ENCODE measurements at places on chromosomes 1 and 21.

DNA sequence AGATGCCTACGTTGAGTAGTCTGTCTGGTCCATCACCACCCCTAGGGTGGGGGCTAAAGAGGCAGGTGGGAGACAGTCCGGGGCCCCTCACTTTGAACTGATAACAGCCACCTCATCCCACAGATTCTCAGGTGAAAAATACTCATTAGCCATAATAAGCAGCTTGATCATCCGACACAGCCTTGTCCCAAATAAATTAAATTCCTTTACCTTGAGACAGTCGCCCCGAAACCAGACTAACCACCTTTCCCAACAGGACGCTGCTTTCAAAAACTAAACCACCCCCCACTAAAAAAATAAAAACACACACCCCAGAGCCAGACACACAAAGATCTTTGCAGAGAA lies 103.3 kb downstream of the CASZ1 start:
- DNase-seq = no peak

DNA sequence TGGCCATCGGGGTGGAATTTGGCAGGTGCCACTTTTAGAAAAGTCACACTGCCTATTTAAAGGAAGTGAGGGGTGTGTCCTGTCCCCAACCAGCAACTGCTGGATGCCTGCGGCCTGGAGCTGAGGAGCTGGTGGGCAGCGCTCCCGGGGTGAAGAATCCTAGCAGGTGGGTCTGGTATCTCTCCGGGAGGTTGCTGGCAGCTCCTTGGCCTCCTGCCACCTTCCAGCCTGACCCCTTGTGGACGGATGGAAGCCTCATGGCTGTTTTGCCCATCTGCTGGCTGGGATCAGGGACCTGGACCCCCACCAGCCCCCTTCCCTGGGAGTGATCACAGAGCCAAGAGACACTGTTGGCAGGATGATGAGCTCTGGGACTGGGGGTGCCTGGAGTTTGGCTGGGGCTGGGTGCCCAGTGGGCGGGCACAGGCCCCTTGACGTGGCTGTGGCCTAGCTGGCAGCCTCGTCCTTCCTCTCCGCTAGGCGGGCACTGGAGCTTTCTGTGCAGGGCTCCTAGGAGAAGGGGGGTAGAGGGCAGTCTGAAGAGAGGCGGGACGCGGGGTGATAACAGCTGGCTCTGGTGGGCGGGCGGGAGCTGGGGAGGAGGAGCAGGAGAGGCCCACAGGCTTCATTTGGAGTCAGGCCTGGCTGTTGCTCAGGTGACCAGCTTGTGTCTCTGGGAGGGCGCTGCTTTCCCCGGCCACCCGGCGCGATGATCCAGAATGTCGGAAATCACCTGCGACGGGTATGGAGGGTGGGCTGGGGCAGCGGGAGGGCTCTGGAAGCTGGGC lies at the start of gene ACOT11:
TSS of gene ACOT11 (plus strand) at position 628 of the 788 bp plus-strand sequence. CDS start at position 710, 82 bp downstream.
- peak; percentile 96 for DNase-seq

GRCh38 chr1:222171005-222171404 lies 376.9 kb downstream of the HHIPL2 start:
- peak; percentile 62 for DNase-seq

DNA sequence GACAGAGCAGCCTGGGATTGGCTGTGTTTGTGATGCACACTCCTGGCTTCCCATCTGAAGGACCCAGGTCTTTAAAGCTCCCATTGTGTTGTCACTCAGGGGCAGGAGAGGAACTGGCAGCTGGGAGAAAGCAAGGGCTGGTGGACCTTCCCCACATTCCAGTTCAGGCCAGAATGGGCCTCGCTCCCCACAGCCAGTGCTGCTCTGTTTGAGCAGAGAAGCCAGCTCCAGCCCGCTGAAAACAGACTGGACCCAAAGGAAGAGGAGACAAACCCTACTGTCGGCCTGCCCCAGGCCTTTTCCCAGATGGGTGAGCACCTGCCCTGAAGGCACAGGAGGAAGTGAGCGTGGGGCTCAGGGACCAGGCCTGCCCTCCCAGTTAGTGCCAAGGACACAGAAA lies 499.4 kb downstream of the NPHP4 start:
- no peak for DNase-seq

- no peak for DNase-seq
Measured at GRCh38 chr1:67847466-67847865, 14.2 kb upstream of the GNG12 start.

DNA sequence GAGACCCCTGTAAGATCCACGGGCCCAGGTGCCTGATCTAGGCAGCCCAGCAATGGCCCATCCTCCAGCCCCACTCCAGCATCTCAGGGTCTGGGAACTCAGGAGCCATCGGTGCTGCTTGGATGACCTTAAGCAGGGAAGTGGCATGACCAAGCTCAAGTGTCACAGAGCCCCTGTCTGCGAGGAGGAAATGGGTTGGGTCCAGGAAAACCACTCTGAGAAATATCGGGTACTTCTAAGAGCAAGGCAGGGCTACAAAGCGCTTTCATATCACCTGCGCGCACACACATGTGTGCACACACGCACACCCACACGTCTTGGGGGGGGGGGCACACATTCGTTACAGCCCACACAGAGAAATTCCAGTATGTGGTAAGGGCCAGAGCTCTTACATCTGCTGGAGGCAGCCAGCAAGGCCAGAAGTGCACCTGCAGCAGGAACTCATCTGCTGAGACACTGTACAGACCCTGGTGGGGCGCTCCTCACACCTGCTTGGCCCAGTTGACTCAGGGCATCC lies 32.6 kb upstream of the SPOCD1 start:
- no peak for DNase-seq

DNA sequence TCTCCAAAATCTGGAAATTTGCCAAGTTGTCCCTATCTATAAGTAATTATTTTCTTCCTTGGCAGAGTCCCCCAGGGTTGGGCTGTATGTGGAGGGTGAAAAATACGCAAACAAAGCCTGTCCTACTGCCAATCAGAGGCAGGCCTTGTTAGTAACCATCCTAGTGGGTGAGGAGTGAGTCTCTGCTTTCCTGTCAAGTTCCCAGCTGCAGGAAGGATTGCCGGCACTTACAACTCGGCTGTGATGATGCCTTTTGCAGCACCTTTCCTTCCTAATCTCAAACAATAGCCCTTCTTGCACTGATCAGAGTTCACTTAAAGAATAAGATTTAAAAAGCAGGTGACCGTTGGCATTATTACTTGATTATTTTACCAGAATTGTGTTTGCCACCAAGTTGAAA lies 31.3 kb upstream of the FGGY start:
- no peak for DNase-seq

- DNase-seq = no peak
Measured at GRCh38 chr1:52204696-52205095, 62.8 kb downstream of the ZFYVE9 start.

GRCh38 chr1:179785031-179785431 lies 41.9 kb downstream of the FAM163A start:
- no peak for DNase-seq

DNA sequence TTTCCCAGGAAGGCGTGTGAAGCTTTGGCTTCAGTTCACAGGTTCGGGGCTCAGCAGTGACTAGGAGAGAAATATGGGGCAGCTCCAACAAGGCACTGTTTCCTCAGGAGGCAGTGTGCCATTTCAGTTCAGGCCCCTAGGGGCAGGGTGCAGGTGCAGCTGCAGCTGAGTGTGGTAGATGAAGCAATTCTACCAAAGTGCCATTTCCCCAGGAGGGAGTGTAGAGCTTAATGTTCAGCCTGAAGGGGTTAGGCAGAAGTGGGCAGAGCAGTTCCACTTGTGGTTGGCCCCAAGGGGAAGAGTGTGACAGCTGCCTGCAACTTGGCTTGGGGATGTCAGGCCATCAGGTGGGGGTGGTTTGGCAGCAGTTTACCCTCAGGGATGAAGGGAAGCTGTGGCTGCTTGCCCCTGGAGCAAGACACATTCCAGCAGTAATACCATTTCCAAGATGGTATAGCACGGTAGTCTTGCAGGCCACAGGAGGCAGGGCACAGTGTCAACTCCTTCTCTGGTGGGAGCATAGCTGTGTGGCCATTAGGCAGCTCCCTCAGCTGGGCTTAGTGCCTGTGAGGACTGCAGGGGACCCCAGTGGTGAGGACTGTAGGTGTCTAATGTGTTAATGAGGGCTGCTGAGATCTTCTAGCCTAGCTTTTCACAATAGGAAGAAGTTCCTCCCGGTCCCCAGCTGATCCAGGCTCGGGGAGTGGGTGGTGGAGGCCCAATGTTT lies 34.7 kb downstream of the RGSL1 start:
- DNase-seq = no peak

GRCh38 chr1:155247667-155248553 lies 7.4 kb downstream of the ENTREP3 start:
- no peak for DNase-seq

DNA sequence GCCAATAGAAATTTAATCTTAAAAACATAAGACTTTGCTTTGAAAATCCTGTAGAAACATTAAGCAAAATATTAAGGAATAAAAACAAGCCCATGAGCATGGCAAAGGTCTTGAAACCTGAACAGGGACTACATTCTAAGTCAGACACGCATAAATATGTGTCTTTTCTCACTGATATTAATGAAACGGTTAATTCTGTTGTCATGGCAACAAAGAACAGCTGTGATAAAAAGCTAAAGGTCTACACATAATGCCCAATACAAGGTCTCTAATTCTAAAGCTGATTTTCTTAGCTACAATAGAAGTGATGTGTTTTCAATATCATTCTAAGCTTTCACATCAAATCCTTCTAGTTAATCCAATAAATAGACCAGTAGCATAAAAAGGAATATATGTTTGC lies 331.7 kb downstream of the PTBP2 start:
- no peak for DNase-seq

DNA sequence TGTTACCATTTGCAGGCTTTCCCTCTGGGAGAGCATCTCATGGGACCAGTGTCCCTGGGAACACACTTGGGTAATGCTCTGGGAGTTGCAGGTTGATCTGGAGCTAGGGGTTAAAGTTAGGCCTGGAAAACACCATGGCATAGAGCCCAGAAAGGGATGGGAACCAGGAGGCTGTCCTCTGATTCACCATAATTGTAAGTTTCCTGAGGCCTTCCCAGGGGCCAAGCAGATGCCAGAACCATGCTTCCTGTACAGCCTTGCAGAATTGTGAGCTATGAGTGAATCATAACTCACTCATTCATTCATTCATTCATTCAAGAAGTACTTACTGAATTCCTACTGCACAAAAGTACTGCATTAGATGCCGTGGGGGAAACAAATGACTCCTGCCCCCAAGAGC lies 50.0 kb downstream of the LACTBL1 start:
- DNase-seq = no peak
